Skeletal muscle cell (primary cell): ENCODE measurements at places on chromosomes 13 and 19.
A peak's percentile ranks its signal among the peaks of the same experiment; 100 is the strongest.

- no peak for DNase-seq
Measured at GRCh38 chr13:33265133-33265532, 20.4 kb downstream of the STARD13 start.

GRCh38 chr13:46359714-46360113 lies 27.3 kb downstream of the RUBCNL start:
- DNase-seq: no peak

DNA sequence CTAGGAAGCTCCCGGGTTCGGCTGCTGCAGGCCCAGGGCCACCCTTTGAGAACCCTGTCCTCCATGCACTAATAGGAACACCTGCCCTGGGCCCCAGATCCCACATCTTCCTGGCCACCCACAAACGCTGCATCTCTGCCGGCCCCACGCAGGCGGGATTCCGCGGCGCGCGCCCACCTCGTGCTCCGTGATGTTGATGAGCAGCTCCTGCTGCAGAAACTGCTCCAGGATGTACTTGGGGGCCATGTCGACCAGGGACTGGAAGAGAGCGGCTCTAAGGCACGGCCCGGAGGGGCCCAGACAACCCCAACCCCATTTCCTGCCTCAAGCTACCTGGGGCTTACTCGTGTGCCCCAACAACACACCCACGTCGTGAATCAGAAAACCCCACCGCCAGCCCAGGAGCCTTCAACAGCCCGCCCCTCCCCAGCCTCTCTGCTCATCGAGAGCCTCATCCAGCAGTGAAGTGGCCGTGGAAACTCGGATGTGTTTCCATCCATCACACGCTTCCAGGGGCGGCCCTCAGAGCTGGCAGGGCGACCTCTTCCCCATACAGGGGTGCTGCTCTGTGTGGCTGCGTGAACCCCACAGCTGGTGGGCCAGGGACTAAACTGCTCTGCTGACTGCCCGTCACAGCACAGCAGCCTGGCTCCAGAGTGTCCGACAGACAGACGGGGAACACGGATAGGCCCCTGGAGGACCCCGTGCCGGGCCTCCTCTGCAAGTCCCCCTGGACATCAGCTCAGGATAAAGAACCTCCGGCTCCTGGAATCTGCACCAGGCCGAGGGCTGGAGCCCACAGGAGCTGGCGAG lies 4.2 kb downstream of the POLR2E start:
- no peak for DNase-seq

DNA sequence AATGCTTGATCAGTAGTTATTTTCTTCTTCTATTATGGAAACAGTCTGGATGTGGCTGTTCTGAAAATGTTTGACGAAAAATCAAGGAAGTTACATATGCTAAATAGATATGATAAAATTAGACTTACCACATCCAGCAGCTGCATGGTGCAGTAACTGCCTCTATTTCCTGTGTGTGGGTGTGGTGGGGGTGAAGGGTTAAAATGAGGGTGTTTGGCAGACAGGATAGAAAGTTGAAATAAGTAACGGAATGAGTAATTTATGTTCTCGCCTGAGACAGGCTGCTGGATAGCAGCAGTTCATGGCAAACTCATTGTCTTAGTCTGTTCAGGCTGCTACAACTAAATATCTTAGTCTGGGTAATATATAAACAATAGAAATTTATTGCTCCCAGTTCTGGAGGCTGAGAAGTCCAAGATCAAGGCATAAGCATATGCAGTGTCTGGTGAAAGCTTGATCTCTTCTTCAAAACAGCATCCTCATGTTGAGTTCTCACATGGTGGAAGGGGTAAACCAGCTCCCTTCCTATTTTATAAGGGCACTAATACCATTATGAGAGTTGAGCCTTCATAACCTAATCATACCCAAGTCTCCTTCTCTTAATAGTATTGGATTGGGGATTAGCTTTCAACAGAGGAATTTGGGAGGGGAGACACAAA lies 1248.9 kb downstream of the SLITRK5 start:
- no peak for DNase-seq

DNA sequence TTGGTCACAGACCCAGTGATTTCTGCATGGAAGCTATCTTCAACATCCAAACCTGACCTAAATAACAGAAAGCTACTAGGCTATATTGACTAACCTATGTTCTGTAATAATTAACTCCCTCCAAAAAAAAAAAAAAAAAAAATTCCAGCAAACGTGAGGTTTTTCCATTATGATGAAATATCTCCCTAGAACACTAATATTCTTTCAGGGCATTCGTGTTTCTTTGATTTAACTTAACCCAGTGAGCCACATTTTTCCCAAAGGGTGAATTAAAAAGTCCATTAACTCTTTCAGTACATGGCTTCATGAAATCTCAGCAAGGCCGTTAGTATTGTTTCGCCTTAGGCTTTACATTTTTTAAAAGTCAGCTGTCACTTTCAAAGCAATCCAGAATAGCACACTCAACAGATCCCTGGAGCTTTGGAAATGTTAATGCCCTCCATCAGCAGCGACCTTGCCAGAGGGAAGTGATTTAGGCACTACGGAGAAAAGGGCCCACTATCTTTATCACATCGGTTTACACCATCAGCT lies 175.8 kb downstream of the DCT start:
- no peak for DNase-seq

- DNase-seq: no peak
Measured at GRCh38 chr13:94317063-94317491, 162.4 kb downstream of the DCT start.

GRCh38 chr13:43316946-43317353 lies 293.6 kb downstream of the DNAJC15 start:
- peak; percentile 88 for DNase-seq

GRCh38 chr13:40878321-40878720 lies 88.9 kb downstream of the SLC25A15 start:
- DNase-seq: no peak

DNA sequence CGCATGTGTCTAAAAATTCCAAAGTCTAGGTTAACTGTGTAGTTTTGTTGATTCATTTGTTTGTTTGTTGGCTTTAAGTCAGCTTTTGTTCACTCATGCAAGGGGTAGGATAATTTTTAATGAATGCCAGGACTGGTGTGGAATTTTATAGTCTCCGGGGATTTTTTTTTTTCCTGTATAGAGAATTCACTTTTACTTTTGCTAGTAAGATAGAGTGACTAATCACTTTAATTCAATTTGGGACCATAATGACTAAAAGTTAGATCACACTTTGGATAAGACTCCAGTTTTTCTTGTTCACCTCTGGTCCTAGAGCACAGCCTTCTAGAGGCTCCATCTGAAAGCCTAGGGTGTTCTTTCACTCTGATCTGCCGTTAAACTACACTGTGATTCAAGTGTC lies 1690.0 kb downstream of the PCDH9 start:
- peak; percentile 29 for DNase-seq

- no peak for DNase-seq
Measured at GRCh38 chr19:52148256-52148655, 8.5 kb upstream of the ZNF616 start.

DNA sequence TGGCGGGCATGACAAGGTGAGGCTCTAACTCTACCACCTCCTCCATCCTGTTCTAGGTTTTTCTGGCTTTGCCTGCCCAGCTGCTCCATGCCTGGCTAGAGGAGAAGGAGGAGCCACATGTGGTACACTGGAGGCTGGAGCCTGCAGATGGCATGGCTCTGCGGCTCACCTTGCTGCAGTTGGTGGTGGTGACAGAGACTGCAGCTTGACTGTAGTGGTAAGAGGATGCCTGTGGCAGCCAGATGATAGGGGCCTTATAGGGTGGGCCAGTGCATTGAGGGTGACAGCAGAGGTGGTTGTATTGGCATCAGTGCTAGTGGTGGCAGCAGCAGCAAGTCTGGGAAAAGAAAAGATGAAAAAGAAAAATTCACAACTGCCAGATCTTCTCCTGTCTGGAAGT lies 146.2 kb downstream of the TNFRSF19 start:
- no peak for DNase-seq

- DNase-seq: no peak
Measured at GRCh38 chr13:107364658-107365057, 796.7 kb upstream of the ARGLU1 start.

- no peak for DNase-seq
Measured at GRCh38 chr13:100184095-100184494, 95.2 kb downstream of the PCCA start.

DNA sequence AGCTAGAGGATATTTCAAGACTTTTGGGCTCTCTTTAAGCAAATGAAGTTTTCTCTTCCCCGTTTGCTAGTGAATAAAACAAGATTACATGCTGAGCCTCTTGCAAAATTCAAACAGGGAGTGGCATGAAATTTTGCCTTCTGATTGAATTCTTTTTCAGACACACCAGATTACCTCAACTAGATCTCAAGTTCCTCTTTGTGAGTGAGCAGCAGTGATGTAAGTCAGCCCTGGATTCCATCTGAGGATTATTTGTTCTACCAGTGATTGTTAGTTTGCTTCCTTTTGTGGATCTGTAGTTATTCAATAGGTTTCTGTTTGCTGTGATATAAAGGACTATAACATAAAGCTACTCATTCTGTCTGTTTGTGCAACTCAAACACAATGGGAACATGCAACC lies 407.7 kb downstream of the LMO7 start:
- no peak for DNase-seq

GRCh38 chr19:24177686-24178085 lies 90.7 kb downstream of the ZNF254 start:
- no peak for DNase-seq

- no peak for DNase-seq
Measured at GRCh38 chr13:91592056-91593014, 193.9 kb downstream of the GPC5 start.

DNA sequence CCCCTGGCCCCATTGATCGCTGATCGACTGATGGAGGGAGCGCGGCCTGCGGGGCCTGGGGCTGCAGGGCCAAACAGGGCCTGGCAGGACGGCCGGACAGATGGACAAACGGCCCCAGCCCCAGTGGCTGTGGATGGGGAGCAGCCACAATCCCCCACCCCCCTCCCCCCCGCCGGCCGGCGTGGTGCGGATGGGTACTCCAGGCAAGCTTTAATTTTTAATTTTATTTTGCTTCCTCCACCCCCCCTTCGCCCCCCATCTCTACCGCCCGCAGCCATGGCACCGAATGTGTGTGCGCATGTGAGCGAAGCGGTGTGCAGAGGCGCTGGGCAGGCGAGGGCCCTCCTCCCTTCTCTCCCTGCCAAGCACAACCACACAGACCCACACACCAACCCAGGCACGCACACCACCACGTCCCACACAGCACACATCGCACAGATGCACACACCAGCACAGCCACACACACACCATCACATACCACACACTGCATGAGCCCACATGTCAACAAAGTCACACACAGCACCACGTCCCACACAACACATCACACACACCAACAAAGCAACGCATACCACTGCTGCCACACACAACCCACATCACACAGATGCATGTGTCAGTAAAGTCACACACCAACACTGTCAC lies 12.4 kb downstream of the ERFL start:
- DNase-seq: no peak

- no peak for DNase-seq
Measured at GRCh38 chr19:20247016-20247683, 80.1 kb downstream of the ZNF486 start.

DNA sequence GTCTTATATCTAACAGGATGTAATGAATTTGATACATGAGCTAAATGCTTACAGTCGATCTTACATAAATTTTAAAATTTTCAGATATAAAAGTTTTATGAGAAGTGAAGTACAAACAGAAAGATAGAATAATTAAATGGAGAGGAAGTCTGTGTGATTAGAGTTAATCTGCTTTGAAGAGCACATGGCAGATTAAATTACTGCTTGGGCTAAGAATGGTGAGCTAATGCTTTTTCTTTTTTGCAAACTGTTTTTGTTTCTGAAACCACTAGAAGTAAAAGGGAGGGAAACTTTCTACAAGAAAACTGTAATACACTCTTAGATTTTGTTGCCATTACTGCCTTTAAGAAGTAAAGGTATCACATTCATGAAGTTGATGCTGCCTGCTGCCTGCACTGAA lies 96.3 kb upstream of the SPRY2 start:
- DNase-seq: no peak

DNA sequence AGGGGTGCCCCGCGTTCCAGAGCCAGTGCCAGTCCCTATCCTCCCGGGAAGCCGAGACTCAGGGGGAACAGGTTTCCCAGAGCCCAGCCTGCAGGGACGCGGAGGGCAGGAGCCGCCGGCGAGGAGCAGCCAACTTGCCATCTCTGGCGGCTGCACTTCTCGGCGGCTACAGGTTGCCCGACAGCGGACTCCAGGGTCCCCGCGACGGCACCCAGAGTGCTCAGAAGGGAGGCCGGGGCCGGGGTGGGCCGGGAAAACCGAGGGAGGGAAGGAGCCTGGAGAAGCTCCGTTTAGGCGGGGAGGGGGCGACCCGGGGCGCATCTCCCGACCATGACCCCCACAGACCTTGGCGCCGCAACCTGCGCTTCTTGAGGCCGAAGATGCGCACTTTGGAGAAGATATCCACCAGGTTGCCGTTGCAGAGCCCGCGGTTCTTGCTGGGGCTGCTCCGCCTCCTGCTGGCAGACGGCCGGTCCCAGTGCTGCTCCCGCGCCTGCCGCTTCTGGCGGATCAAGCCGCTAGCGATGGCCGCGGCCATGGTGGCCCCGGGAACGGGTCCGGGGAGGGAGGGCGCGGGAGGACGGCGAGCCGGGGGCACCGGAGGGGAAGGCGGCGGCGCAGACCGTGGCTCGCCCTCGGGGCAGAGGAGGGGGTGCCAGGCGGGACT lies 463.8 kb downstream of the ITGBL1 start:
- DNase-seq: no peak

DNA sequence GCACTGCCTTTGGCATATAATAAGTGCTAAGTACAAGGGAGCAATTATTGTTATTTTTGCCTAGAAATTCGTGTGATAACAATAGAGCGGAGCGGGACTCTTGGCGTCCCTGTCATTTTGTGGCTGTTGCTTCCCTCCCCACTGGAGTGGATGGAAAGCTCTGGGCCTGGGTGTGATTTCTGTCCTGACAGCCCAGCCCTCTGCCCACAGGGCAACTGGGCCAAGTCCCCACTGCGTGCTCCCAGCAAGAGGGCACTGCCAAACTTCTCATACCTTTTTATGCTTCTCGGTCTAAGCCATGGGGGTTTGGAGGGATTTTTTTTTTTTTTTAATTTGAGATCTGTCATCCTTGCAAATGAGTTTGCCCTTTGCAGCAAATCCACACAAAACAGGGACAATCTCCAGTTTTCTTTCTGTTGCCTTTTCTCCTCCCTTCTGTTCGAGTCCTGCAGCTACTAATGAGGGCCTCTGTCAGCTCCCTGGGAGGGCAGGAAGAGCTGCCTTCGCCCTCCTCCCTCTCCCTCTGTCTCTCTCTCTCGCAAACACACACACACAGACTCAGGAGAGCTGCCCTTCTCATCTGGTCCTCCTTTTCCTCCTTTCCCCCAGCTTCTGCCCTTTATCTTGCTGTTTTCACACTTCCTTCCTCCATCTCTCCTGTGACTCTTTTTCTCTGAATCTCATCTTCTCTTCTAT lies 103.9 kb downstream of the DNAJC15 start:
- no peak for DNase-seq

DNA sequence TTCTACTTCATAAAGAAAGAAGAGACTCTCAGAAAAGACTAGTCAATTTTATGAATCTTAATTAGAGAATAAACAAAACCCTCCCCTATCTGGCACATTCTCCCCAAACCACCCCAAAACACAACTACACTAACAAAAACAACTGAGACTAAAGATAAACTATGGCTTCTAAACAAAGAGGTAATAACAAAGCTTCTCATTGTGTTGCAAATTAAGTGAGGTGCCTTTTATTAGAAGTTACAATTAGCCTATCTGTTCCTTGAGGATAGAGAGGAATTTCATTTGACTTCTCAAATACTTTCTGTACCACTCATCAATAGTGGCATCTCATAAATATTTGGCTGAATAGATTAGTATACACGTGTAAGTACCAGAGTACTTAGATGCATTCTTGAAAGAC lies 1196.2 kb downstream of the PCDH9 start:
- no peak for DNase-seq
